IMR-90 (cell line): ENCODE measurements at places on chromosomes 1 and 21.

GRCh38 chr1:178821134-178821866 lies 49.6 kb downstream of the ANGPTL1 start:
- no peak for DNase-seq

DNA sequence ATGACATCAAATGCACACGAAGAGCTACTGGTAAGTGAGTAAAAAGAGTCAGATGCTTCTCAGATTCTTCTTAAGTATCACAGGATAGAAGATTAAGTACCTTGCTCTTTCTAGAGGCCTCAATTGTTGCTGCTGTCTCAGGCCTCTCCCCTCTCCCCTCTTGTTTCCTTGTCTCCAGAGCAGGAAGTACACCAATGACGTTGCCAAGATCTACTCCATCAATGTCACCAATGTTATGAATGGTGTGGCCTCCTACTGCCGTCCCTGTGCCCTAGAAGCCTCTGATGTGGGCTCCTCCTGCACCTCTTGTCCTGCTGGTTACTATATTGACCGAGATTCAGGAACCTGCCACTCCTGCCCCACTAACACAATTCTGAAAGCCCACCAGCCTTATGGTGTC lies 21.3 kb upstream of the SARS1 start:
- DNase-seq = no peak

GRCh38 chr1:28354121-28354520 lies 15.4 kb upstream of the PHACTR4 start:
- peak; percentile 69 for DNase-seq

- peak; percentile 93 for DNase-seq
Measured at GRCh38 chr1:86429835-86430234, 5.9 kb downstream of the CLCA2 start.

DNA sequence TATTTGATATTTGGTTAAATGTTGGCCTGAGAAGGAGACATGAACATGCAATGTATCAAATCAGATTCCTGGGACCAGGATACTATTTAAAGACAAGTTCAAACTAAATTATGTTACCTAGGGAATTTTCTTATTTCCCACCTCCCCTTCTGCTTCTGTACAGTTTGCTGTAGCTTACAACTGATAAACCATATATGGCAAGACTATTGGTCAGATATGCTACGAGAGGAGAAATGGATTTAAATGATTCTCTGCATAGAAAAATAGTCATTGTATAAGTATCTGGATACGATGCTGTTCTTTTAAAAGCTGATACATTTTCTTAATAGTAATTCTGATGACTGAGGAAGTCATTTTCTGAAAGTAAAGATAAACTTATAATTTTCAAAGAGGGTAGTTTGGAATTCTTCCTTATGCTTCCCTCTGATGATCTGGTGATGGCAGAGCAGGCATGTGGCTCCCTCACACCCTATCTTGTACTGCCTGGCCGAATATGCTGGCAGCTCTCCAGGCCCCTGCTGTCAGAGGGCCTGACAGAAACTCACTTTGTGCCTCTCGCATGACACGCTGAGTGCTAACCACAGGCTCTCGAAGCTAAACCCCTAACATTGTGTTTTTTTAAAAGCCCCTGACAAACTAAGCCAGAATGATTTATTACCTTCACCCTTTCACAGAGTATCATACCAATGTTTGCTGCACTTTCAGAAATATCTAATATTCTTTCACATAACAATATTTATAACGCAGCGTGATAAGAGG lies 19.4 kb downstream of the RRP15 start:
- peak; percentile 47 for DNase-seq

DNA sequence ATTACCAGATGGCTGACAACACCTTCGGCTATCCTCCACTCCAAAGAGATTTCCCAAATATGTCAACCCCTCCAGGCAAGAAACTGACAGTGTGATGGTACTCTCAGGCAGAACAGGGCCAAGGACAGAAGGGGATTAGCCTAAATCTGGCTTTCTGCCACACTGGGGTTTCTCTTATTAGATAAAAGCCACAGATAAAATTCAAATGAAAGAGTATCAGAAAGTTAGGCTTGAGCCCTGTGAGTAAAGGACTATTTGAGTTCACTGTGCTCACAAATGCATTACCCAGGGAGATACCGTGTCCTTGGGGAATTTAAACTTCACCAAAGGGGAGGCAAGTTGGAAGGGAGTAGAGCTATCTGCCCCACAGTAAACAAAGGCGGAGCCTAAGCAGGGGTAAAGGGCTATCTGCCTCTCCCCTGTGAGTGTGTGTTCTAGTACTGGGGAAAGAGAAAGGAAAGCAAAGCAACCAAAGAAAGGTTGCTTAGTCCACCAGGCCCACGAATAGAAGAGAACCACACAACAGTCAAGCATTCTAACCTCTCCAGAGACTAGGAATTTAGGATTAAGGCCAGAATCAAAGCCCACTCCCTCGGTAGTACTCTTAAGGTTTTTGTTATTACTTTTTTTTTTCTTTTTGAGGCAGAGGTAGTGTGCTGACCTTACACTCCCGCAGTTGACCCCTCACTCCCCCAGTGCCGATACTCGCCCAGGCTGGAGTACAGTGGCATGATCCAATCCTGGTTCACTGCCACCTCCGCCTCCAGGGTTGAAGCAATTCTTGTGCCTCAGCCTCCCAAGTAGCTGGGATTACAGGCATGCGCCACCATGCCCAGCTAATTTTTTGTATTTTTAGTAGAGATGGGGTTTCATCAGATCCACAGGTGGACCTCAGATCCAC lies 12.7 kb downstream of the TPM3 start:
- no peak for DNase-seq

DNA sequence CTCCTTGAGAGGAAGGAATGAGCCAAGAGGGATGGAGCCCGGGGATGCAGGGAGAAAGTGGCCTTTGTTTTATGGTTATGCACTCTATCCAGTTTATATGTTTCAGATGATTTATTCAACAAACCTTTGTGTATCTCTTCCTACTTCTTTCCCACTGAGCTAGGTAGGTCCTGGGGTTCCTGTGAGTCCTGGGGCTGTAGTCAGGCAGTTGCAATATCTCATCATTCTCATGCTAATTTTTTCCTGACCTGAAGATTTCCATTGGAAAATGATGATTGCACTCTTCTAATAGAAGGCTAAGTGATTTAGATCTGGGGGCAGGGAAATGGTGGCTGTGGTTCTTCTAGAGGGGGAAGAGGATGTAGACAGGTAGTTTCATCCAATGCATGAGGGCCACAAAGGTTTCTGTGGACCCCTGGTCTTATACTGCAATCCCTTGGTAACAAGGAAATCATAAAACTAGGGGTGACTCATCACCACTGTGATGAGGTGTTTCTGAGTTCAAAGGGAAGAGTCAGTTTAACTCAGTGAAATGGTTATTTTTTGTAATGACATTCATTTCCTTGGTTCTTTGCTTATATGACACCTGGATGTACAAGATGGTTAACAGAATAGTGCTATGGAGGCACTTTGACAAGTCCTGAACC lies 20.2 kb downstream of the B3GALT5 start:
- DNase-seq = peak; percentile 52

DNA sequence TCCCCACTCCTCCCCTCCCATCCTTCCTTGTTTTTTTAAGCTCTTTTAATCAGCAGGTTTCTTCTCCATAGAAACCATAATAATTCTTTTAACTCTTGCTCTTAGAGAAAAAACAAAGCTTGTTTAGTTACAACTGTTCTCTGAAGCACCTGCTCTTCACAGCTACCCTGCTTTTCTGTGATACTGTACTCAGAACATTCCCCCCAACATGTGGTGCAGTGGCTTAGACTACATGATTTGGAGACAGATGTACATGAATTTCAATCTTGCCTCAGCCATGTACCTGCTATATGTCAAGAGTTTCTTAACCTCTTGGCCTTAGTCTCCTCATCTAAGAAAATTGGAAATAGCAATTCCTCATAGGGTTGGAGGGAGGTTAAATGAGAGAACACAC lies 33.5 kb downstream of the LAMC2 start:
- DNase-seq = no peak

DNA sequence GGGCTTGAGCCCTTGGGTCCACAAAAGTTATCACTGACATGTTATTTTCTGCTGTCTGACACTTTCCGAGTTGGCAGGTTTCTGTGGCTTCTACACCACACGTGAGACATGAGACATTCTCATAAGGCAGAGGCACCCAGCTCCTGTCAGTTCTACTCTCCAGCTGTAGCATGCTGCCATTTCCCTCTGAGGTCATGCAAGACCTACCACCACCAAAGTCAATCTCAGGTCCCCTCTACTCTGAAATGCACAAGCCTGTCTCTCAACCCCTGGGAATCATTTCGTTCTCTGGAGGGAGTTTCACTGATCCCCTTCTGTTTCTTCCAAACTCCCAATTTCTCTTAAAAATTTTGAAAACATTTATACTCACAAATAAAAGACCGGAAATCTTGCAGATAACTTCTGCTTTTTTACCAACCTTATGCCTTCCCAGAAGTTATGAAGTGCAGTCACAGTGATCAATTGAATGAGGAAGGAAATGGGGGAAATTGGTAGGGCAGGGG lies 39.5 kb upstream of the CR2 start:
- no peak for DNase-seq

- DNase-seq = no peak
Measured at GRCh38 chr1:160744852-160745520, 5.9 kb downstream of the SLAMF7 start.

DNA sequence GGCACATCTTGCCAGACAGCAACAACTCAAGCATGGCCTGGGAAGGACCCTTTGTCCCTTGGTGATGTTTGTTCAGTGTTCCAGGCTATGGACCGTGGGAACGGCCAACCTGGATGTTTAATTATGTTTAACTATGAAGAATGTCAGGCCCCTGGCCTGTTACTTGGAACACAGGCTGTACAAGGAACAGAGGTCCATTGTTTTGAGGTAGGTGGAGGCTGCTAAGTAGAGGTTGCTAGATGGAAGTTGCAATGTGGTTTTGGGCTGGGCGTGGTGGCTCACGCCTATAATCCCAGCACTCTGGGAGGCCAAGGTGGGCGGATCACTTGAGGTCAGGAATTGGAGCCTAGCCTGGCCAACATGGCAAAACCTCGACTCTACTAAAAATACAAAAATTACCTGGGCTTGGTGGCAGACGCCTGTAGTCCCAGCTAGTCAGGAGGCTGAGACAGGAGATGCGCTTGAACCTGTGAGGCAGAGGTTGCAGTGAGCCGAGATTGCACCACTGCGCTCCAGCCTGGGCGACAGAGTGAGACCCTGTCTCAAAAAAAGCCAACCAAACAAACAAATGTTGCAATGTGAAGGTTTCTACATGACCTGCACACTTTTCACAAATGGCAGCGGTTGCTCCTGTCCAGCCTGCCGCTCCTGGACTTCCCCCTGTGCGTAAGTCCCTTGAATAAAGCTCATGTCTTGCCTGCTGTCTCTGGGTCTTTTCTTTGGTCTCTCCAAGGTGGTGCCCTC lies 2.5 kb upstream of the LEFTY1 start:
- no peak for DNase-seq

DNA sequence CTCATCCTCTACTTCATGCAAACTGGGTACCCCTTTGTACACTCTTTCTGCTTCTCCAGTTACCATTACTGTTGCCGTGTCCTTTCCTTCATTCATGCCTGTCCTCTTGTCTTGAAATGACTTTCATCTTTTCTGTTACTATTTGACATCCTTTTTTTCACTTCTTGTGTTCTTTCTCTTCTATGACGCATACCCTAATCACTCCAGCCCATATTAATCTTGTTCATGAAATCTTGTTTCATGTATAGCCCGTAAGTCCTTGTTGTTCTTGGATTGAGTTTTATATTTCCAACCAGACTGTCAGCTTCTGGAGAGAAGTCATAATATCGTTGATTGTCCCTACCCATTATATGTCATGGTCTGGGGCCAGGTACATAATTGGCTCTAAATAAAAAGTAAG lies 126.1 kb downstream of the NOS1AP start:
- DNase-seq = no peak

- peak; percentile 31 for DNase-seq
Measured at GRCh38 chr1:48817505-48818114, 40.9 kb upstream of the BEND5 start.

GRCh38 chr1:161364332-161364731 lies 3.3 kb downstream of the CFAP126 start:
- no peak for DNase-seq

GRCh38 chr1:3495776-3496745 lies 41.6 kb downstream of the ARHGEF16 start:
- peak; percentile 56 for DNase-seq

DNA sequence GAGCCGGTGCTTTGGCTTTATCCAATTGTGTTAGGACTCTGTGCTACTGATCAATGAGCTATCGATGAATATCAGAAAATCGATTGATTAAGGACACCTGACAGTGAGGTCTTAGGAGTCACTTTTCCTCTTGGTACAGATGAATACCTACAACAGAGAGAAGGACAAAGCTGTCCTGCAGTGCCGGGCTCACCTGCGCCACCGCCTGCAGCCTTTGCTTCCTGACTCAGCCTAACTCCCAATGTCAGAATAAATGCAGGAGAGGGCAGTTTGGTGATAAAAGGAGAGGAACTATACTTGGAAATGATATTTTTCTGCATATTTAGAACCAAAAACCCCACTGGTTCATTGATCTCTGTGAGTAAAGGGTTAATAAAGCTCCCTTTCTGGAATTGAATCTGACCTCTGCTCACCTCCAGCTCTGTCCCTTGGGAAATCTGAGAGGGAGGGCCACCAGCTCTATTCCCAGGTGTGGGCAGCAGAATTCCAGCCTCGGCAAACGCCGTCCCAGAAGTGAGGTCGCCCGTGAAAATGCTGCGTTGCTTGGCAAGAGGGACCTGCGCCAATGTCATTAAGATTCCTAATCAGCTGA lies 39.3 kb downstream of the POFUT2 start:
- no peak for DNase-seq

DNA sequence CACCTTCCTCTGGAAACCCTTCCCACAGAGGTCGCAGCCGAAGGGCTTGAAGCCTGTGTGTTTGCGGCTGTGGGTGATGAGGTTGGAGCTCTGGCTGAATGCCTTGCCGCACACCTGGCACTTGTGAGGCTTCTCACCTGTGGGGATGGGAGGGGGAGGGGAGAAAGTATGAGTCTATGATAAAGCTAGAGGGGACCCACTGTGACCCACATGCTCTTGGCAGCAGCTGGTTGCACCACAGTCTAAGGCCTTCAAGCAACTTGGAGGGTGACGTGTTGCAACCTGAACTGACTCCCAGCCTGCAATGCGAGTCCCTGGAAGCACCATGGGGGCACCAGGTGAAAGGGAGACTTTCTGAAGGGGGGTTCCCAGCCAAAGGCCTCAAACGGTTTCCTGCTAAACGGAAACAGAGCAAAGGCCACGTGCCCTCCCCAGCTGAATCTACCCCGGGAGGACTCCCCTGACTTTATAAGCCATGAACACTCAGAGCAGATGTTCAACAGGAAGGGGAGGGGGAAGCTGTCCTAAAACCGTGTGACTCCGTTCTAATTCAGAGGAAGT lies 10.6 kb downstream of the GFI1 start:
- no peak for DNase-seq
